ENCODE measurements at places on chromosomes 7 and 10. TPM values are rescaled to one million over a fixed set of nuclear protein-coding genes. Genes with fewer than 3 reads are reported as not detected.

Gene FAM131B
- total RNA-seq, result 0.63 TPM

Gene ST8SIA6
- not detected for total RNA-seq

Gene SPAM1
- total RNA-seq, result not detected

DNA sequence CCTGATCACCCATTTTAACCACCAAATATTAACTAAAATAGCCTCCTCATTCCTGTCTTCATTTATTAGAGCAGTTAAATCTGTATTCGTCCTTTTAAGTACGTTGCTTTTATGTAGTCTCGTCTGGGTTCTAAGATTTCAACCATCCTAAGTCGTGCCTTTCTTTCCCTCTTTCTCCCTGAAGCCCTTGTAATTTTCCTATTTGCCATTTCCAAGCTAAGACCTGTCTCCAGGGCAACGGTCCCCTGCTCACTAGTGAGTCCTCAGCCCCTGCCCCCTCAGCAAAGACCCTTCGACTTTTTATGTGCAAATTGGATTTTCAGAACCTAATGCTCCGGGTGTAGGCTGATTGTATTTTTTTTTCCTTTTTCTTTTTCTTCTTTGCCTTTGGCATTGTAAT, 16.1 kb upstream of the MEST start:
- DNase-seq, result no peak

DNA sequence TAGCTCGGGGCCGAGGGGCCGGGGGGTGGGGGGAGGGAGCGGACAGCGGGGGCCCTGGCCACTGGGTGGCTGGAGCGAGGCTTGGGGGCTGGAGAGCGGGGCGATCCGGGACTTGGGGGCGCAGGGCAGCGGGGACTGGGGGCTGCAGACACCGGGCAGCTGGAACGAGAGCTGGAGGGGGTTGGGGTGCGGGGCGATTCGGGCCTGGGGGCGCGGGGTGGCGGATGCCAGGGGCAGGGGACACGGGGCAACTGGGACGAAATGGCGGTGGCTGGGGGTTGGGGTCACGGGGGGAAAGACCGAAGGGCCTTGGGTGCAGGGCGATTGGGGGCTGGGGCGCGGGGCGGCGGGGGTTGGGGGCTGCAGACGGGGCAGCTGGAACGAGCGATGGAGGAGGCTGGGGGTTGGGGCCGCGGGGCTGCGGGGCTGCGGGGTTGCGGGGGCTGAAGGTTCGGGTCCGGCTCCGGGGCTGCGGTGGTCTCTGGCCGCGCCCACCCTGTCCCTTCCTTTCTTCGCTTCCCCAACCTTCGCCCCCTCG, 590 bp downstream of the COL26A1 start:
- no peak for DNase-seq

DNA sequence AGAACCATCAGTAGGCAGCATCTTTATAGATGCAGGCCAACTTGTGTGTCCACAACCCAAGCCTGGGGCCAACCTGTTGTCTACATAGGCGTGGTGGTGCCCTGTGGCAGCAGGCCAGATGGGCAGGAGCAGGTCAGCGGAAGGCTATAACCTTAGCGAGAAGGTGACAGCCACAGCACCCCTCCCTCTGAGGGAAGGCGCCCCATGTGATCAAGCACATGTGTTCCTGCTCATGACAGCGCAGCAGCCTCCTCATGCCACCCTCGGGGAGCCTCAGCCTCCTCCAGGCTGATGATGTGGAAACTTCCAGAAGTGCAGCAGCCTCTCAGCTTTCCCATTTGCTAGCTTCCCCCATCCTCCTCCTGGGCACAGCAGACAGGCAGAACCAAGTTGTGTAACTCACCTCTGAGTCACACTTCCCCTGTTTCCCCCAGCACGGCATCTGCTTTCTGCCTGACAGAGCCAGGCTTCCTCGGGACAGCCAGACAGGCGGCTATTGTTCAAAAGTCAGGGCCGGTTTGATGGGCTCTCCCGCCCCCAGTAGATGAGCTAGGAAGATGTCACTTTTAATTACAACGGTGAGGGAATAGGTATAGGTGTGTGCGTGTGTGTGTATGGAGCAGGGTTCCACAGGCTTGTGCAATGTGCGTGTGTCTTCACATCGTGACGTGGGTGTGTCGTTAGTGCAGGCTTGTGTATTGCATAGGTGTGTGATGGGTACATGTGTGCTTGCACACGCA, 312.0 kb upstream of the ZMIZ1 start:
- peak; percentile 94 for DNase-seq

DNA sequence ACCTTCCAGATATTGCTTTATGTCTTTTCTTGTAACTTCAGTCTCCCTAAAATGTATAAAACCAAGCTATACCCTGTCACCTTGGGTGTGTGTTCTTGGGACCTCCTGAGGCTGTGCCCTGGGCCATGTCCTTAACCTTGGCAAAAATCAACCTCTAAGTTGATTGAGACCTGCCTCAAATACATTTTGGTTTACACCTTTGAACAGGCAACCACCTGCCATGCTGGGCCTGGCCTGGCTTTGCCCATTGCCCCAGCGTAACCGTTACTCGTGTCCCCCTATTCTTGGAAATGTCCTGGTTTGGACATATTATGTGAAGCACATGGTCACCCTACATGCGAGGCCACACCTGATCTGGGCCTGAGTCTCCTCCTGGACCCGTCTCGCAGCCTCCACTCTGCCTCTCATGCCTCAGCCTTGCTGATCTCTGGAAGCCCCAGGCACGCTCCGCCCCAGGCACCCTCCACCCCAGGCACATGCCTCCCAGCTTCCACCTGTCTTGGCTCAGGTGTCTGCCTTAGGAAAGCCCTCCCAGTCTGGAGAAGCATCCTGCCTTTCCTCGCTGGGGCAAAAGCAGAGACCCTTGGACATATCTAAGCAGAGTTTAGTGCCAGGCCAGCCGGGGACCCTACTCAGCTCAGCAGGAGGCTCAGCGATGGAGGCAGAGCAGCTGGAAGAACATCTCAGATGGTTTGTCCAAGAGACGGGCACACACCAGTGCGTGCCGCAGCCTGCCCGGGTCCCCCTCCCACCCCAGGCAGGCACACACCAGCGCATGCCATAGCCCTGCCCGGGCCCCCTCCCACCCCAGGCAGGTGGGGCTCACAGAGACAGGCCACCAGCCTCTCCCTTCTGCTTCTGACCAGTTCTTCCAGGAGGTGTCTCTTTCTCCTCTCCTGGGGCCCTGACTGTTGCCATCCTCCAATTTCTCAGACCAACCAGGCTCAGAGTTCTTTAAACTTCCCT, 4.0 kb upstream of the VIPR2 start:
- no peak for DNase-seq

DNA sequence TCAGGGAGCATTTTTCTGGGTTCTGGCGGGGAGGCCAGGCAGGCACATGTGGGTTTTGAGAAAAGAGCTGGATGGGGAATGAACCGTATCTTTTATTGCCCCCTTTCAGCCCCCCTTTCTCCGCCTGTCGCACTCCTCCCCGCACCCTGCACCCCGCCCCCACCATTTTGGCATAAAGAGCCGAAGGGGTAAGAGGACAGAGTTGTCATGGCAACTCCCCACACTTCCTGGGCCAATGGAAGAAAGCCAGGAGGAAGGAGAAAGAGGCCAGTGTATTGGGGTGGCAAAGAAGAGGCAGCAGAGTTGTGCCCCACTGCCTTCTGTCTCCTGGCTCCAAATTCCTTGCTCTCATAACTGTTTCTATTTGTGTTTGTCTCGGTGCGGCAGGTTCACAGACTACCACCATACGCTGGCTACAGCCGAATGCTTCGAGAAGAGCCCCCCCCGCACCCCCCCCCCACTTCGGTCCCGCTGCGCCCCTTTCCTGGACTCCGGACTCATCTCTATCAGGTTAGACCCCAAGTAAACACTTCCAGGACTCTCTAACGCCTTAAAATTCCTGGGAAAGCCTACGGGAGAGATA, 3.4 kb downstream of the KCNIP2 start:
- DNase-seq, result no peak
